ENCODE measurements at places on chromosomes 3 and 15.

GRCh38 chr15:78208341-78208844, 26.0 kb downstream of the ACSBG1 start:
- no peak for DNase-seq

DNA sequence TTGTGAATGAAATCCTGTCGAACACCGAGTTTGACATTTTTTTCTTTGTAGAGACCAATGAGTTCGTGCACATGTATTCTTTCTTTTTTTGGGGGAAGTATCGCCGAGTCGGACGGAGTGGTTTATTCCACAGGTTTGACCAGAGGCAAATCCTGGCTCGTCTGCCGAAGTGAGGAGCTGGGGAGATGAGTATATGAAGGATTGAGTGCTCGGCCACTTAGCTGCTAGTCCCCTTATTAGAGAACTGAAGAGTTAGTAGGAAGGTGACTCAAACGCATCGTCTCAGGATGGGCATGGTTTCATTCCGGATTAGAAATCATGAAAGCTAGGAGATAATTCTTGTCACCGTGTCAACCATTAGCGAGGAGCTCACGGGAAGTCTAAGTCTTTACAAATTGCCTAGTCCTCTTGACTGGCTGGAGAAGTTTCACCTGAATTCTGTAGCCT, 154.7 kb upstream of the GOLIM4 start:
- peak; percentile 4 for DNase-seq

DNA sequence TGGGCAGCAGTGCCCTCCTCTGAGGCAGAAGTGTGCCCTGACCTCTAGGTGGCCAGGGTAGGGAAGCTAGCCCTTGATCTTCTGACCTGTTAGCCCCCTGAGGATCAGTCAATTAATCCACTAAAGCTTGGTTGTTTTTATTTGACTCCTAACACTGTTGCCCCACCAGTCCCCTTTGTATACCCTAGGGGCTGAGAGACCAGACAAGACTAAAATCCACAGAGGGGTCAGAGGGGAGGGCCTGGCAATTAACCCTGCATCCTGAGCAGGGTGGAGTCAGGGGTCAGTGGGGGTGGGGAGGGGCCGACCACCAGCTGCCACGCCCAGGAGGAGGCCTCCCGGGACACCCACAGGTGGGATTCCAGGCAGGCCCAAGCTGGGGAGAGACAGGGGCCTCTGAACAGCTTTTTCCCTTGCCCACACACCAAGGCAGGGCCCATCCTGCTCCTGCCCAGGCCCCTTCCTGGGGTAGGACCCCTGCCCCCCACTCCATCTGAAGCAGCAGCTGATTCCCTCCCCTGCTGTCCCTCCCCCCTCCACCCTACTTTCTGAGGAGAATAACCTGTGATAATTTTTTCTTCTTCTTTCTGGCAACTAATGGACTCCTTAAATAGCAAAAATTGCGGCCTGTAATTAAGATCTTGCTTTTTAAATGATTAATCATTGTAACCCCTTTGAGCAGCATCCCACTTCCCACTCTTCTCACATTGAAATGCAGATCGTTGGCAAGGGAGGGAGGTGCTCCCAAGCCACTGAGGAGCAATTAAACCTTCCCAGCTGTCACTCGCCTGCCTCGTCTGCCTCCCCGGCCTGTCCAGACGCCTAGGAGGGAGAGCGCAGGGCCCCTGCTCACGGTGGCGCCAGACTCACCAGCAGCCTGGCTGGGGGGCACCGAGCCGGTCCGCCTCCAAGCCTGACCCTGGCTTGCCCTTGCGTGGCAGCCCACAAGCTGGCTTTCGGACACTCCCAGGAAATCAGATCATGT, 51.9 kb downstream of the RHCG start:
- no peak for DNase-seq

- DNase-seq: peak; percentile 52
Observed at GRCh38 chr15:92023965-92024364, 170.5 kb downstream of the SLCO3A1 start.

GRCh38 chr3:125006291-125006731, 49.5 kb downstream of the HEG1 start:
- DNase-seq: no peak

DNA sequence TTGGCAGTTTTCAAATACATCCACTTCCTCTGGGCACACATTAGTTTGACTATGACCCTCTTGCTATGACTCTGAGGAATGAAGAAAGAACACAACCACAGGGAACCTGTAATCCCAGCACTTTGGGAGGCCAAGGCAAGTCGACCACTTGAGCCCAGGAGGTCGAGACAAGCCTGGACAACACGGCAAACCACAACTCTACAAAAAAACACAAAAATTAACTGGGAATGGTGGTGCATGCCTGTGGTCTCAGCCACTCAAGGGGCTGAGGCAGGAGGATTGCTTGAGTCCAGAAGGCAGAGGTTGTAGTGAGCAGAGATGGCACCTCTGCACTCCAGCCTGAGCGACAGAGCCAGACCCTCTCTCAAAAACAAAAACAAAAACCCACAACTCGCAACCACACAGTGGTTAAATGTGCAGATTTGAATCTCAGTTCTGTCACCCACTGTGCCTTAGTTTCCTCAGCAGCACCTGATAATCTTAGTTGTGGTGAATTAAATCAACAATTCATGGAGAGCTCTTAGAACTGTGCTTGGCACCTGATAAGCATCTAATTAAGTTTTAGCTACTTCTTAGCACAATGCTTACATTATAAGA, 65.7 kb downstream of the MYLK start:
- no peak for DNase-seq

DNA sequence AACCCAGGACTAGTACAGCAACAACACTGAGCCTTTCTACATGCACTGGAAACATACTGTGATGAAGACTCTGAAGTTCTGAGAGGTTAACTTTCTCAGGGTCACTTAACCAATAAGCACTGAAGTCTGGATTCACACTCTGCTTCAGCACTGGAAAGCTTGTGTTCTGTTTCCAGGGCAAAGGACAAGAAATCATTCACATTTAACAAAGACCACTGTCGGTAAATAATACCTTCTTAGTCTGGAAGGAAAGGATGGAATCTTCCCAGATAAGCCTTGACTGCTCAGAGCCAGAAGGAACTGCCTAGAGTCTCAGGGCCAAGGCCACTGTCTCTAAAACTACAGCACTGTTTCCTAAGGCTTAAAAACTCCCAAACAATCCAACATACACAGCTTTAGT, 4.3 kb upstream of the GLYCTK start:
- peak; percentile 12 for DNase-seq

- no peak for DNase-seq
Observed at GRCh38 chr3:149428087-149428486, 46.4 kb upstream of the TM4SF4 start.

GRCh38 chr3:71469138-71469435, 114.4 kb downstream of the FOXP1 start:
- peak; percentile 31 for DNase-seq

DNA sequence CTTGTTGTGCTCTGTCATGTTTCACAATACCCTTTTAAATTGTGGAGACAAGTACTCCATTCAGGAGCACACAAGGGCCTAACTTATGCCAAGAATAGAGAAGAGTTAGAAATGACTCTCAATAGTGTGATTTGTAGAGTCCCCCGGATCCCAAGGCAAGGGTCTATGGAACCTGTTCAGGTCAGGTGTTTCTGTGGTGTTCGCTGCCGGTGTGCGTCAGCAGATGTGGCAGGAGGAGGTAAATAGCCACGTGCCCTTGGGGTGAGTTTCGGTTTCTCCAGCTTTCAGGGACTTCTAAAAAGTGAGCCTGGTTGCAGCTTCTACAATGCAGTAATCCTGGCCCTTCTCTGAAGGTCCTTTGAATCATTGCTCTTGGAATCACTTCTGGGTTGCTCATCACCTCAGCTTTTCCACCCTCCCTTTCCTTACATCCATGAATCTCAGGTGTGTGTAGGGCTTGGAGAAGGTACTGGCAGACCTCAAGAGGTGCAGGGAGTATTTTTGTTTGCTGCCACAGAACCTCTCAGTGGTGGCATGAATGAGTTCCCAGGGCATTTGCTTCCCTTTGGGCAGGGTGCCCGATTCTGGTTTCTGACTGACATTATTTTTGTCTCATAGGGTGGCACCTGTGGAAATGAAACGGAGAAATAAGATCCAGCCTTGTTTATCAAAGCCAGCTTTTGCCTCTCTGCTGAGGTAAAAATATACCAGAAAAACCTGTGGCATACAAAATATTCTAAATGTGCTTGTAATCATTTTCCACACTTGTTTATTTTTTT, 7.3 kb downstream of the ST3GAL6 start:
- DNase-seq: no peak

DNA sequence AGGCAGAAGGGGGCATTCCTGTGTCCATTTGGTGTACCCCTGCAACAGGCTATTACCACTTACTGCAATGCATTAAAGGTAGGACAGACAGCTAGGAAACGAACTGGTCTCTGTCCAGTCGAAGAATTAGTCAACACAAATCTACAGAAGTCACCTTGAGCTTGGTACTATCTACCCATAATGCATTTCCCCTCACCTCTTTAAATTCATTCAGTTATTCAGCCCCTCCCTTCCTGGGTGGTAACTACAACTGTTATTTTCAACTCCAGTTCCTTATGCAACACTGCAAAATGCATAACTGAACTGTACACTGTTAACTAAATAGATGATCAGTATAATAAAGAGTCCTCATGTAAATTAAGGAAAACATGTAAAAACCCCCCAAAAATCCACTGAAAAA, 77.6 kb downstream of the MAGI1 start:
- no peak for DNase-seq

DNA sequence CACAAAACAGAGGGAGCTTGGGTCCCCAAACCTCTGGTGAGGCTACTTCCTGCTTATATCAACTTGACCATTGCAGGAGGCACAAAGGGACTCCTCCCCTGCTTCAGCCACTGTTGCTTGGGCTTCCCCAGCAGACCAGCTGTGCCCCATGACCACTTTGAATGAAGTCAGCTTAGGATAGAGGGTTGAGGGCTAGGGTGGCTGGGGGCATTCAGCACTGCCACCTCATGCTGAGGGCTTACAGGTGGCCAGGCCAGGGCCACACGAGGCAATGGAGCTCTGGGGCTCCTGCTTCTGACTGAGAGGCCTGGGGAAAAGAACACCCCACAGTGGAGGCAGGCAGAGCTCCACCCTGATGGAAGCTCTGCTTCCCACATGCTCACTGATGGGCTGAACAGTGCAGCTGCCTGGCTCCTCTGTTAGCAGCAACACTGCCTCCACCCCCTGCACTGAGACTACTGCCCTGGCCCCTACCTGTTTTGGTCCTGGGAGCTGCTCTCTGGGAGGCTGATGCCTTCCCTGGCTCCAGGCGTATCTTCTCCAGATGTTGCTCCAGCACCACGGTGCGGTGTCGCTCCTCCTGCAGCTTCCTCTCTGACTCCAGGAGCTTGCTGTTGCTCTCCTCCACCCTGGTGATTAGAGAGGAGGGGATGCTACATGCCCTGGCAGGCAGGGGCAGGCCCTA, 10.2 kb upstream of the HHATL start:
- DNase-seq: no peak

- no peak for DNase-seq
Observed at GRCh38 chr3:108940568-108941263, 13.0 kb downstream of the GUCA1C start.

GRCh38 chr3:8663177-8664061, 18.8 kb upstream of the SSUH2 start:
- DNase-seq: peak; percentile 75

DNA sequence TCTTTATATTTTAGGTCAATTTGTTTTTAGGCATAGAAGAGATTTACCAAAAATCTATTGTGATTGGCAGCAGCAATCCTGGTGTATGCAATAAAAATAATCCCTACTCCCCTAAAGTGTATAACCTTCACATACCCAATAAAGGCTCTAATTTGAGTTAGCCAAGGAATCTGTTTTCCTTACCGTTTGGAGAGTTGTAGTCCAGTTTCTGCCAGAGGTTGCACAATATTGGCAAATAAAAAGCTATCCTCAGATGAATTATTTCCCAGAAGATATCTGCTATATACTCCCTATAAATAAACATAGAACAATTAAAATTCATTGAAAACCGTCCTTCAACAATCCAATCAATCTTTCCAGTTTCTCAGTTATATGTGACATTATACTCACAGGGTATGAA, 31.1 kb downstream of the ACKR4 start:
- peak; percentile 64 for DNase-seq

- no peak for DNase-seq
Observed at GRCh38 chr3:130729154-130729553, 17.5 kb downstream of the PIK3R4 start.

- DNase-seq: no peak
Observed at GRCh38 chr3:185153861-185154629, 1.2 kb upstream of the C3orf70 start.

- DNase-seq: peak; percentile 67
Observed at GRCh38 chr3:12175844-12176453, 17.2 kb upstream of the TIMP4 start.

- no peak for DNase-seq
Observed at GRCh38 chr15:47548231-47548630, 169.1 kb upstream of the SEMA6D start.

- no peak for DNase-seq
Observed at GRCh38 chr3:191470545-191470944, 9.6 kb downstream of the PYDC2 start.

DNA sequence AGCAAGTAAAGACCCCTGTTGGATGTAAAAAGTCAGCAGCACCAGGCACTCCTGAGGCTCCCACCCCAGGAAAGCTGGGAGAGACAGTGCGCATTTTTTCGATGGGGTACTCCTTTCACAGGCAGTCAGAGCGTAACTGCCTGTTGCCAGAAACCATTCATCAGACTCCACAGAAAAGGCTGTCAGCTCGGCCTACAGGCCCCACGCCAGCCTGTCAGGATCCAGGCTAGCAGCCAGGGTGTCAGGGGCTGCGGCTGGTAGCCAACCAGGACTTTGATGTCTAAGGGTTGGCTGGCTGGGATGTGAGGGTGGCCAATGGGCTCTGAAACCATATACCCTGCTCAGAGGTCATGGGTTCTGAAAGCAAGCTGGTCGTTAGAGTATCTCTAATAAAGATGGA, 164.5 kb downstream of the WNT5A start:
- peak; percentile 53 for DNase-seq

- no peak for DNase-seq
Observed at GRCh38 chr15:56174649-56175048, 69.0 kb downstream of the RFX7 start.

DNA sequence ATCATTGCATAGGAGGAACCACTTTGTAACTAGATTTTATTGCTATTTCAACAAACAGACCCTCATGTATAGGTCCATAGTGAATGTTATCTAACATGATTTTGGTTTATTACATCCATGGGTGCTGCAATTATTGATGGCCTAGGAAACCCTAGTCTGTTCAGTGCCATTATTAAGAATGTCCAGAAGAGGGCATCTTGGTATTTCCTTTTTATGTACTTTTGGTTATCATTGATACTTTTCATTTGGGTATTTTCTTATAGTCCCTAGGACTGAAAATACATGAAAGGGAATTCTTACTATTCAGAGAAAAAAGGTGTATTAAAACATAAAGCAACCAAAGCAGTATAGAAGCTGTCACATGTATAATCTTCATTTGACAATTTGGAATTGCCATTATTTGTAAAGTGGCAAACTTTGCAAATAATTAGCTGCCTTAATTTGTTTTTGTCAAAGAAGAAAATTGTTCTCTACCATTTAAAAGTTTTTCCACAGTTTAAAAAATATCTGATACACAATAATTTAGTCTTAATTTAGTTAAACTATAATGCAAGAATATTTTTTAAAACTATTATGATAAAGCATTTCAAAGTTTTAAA, 48.7 kb downstream of the CNOT10 start:
- peak; percentile 59 for DNase-seq
